Heart right ventricle (tissue), 16 donors: ENCODE measurements at places on chromosomes 1 and 21. TPM values are rescaled to one million over a fixed set of nuclear protein-coding genes. Genes with fewer than 3 reads are reported as not detected.

GRCh38 chr1:15345705-15346345, 63.9 kb upstream of the EFHD2 start:
- H3K4me1 ChIP-seq: peaks cover 8% of the 10 kb centered on the region
- peak; percentile 44 for DNase-seq
- H3K27ac ChIP-seq: no peak overlapping the region
- H3K4me3 ChIP-seq: no peak overlapping the region
- no peaks in the 10 kb centered on the region for H3K36me3 ChIP-seq
- peaks cover 8% of the 10 kb centered on the region for H3K27me3 ChIP-seq

DNA sequence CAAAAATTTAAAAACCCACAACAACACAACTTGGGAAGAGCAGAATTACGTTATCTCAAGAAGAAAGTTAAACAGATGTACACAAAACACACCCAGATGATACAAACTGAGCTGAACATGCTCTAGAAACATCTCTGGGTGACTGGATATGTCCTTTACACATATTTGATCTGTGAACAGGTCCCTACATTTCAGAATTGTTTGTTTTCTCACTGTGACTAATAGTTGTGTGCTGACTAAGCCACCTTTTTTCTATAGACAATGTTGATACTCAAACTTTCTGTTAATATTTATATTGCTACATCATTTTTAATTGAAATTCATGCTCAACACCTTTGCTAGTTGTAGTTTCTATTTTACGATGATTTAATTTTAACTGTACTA, 1.0 kb upstream of the F11R start:
- no peak overlapping the region for H3K4me3 ChIP-seq
- H3K4me1 ChIP-seq: peaks cover 17% of the 10 kb centered on the region
- DNase-seq: no peak
- H3K36me3 ChIP-seq: no peaks in the 10 kb centered on the region

- H3K4me1 ChIP-seq: peaks cover 66% of the 10 kb centered on the region
- no peak for DNase-seq
- H3K4me3 ChIP-seq: no peak overlapping the region
- H3K27ac ChIP-seq: peak overlapping the region; percentile 54
Measured at GRCh38 chr1:34846265-34846664, 13.3 kb downstream of the SMIM12 start.

GRCh38 chr1:59695252-59695651, 119.5 kb upstream of the HOOK1 start:
- H3K27me3 ChIP-seq: no peaks in the 10 kb centered on the region
- no peak for DNase-seq
- no peaks in the 10 kb centered on the region for H3K36me3 ChIP-seq
- H3K27ac ChIP-seq: no peak overlapping the region
- H3K4me3 ChIP-seq: no peak overlapping the region

GRCh38 chr1:38512789-38513188, 346.8 kb downstream of the RRAGC start:
- peaks cover 33% of the 10 kb centered on the region for H3K27me3 ChIP-seq
- no peaks in the 10 kb centered on the region for H3K4me1 ChIP-seq
- no peaks in the 10 kb centered on the region for H3K36me3 ChIP-seq
- no peak overlapping the region for H3K4me3 ChIP-seq
- no peak for DNase-seq

GRCh38 chr1:24107462-24108138, 4.3 kb downstream of the MYOM3 start:
- peaks cover 4% of the 10 kb centered on the region for H3K36me3 ChIP-seq
- peaks cover 10% of the 10 kb centered on the region for H3K27me3 ChIP-seq
- DNase-seq: no peak
- H3K27ac ChIP-seq: peak overlapping the region; percentile 97

- H3K27me3 ChIP-seq: no peaks in the 10 kb centered on the region
- no peak for DNase-seq
- H3K4me1 ChIP-seq: peaks cover 1% of the 10 kb centered on the region
- no peak overlapping the region for H3K4me3 ChIP-seq
- H3K27ac ChIP-seq: no peak overlapping the region
- no peaks in the 10 kb centered on the region for H3K36me3 ChIP-seq
Measured at GRCh38 chr1:173608503-173609216, 5.8 kb upstream of the SLC9C2 start.

DNA sequence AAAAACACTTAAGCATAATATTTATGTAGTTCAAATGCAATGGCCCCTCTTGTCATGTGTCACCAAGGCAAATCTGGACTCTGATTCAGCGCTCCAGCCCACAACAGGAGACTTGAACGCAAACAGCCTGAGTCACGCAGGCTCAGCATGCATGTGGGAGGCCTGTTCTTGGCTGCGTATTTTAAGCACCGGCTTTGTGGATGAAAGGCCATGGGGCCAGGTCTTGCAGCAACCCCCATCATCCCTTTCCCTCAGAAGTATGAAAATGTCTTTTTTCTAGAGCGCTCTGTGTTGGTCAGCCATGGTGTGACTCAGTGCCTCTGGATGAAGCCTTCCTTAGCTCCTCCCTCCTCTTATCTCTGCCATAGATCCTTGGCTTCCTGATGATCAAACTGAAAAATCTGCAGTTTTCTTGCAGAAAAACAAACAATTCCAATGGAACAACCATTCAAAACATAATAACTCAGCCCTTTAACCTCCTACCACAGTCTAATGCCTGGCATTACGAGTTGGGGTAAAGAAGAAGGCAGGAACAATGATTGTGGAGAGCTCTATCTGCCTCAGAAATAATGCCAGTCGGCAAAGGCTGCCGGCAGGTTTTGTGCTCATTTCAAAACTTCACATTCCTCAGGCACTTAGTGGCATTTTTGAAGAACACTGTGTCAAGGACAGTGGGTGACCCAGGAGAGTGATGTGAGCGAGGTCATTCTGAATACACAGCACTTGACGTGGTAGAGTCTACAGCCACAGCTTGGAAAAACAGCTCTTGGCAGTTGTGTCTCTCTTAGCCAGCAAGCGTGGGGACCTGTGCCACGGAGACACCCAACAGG, 167.5 kb downstream of the CLIC6 start:
- H3K36me3 ChIP-seq: peaks cover 38% of the 10 kb centered on the region
- H3K27me3 ChIP-seq: no peaks in the 10 kb centered on the region
- DNase-seq: no peak
- peak overlapping the region; percentile 78 for H3K27ac ChIP-seq
- H3K4me1 ChIP-seq: peaks cover 5% of the 10 kb centered on the region
- no peak overlapping the region for H3K4me3 ChIP-seq

GRCh38 chr1:107776900-107777663, 187.9 kb downstream of the VAV3 start:
- no peaks in the 10 kb centered on the region for H3K36me3 ChIP-seq
- H3K4me3 ChIP-seq: no peak overlapping the region

ITLN1 gene
- total RNA-seq: 102 TPM

ARHGEF16 gene
- 0.30 TPM for total RNA-seq

SPRR3 gene
- not detected for total RNA-seq

FMN2 gene
- not detected for total RNA-seq

ARTN gene
- total RNA-seq: not detected

PPIAL4G gene
- not detected for total RNA-seq
